SW480 (cell line): ENCODE measurements at places on chromosomes 3 and 15.

DNA sequence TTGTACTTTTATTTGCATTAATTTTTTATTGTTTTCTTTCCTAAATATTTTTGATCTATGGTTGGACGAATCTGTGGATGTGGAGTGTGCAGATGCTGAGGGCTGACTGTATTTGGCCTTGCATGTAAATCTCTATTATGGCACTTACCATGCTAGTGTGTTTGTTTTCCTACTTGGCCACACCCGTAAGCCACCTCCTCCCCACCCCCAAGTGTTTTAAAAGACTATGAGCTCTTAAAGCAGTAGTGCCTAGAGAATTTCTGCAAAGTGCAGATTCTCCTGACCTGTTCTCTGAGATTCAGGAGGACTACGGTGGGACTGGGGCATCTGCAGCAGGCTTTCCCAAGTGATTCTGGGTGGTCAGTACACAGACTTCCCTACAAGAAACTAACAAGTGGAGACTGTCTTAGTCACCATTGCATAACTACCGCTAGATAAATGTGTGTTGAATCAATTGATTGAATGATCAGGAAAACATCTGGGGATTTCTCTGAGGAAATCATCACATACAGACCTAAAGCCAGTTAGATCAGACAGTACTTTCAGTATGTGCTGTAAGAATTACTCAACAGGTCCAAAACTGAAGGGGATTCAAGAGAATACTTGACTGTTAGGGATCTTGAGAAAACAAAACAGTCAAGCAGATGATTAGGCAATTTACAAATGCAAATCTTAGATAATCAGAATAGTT lies 6.2 kb upstream of the TIPARP start:
- DNase-seq, result no peak

- no peak for DNase-seq
These were observed 138.0 kb upstream of the RAD18 start for GRCh38 chr3:9101286-9101685.

GRCh38 chr15:68781766-68782588 lies 38.7 kb downstream of the ANP32A start:
- no peak for DNase-seq

GRCh38 chr3:30333143-30333542 lies 273.3 kb upstream of the TGFBR2 start:
- no peak for DNase-seq

- no peak for DNase-seq
These were observed 60.4 kb upstream of the KCNAB1 start for GRCh38 chr3:156059950-156060501.

GRCh38 chr15:36284911-36285310 lies 294.5 kb upstream of the CDIN1 start:
- DNase-seq, result no peak

GRCh38 chr15:80070840-80071239 lies 11.4 kb downstream of the ZFAND6 start:
- no peak for DNase-seq

DNA sequence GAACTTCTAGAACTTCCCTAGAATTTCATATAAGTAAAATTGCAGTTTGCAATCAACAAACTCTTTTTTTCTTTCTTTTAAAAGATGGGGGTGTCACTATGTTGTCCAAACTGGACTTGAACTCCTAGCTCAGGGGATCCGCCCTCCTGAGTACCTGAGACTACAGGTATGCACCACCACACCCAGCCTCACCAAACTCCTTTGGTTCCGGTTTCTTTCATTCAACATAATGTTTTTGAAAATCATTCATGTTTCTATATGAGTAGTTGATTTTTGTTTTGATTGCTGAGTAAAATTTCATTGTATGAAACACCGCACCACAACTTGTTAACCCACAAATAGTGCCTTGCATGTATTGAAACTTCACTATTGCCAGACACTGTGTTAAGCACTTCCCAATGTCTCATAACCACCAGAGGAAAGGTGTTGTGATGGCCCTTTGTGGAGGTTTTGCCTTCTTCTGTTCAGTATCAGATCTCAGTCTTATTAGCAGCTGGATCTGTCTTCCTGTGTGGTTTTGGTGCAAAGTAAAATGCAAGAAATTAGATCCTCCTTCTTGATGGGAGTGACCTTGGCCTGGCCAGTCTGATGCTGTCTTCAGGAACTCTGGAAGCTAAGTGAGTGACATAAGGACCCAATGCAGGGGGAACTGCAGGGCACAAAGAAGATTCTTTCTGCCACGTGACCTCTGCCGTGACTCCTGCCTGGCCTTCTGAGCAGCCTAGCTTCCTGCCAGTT lies 78.8 kb upstream of the UBE2E1 start:
- DNase-seq, result no peak

GRCh38 chr3:11381563-11381962 lies 109.4 kb downstream of the ATG7 start:
- no peak for DNase-seq

DNA sequence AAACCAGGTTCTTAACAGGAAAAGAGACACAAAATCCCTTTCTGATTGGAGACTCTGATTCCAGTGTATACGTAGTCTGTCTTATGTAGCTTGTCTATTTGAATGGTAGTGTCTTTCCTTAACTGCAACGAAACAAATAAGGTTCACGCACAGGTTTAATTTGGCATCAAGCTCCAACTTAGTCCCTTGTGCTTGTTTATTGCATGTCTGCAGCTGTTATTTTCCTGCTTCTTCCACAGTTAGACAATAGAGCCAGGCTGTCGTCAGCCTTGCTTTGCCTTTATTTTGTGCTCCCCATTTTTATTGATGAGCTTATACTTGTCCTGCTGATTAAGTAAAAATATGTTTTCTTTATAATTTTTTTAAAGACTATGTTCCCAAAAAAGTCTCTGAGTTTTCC lies 152.7 kb upstream of the CDIN1 start:
- no peak for DNase-seq

DNA sequence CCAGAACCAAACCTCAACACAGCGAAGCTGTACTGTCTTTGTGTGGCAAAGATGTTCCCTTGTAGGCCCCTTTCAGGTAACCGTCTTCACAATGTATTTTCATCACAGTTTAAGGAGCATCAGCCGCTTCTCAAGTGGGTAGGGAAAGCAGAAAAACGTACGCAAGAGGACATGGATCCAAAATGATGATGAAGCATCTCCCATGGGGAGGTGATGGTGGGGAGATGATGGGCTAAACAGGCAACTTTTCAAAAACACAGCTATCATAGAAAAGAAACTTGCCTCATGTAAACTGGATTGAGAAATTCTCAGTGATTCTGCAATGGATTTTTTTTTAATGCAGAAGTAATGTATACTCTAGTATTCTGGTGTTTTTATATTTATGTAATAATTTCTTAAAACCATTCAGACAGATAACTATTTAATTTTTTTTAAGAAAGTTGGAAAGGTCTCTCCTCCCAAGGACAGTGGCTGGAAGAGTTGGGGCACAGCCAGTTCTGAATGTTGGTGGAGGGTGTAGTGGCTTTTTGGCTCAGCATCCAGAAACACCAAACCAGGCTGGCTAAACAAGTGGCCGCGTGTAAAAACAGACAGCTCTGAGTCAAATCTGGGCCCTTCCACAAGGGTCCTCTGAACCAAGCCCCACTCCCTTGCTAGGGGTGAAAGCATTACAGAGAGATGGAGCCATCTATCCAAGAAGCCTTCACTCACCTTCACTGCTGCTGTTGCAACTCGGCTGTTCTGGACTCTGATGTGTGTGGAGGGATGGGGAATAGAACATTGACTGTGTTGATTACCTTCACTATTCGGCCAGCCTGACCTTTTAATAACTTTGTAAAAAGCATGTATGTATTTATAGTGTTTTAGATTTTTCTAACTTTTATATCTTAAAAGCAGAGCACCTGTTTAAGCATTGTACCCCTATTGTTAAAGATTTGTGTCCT lies 60.0 kb downstream of the AAGAB start:
- no peak for DNase-seq

DNA sequence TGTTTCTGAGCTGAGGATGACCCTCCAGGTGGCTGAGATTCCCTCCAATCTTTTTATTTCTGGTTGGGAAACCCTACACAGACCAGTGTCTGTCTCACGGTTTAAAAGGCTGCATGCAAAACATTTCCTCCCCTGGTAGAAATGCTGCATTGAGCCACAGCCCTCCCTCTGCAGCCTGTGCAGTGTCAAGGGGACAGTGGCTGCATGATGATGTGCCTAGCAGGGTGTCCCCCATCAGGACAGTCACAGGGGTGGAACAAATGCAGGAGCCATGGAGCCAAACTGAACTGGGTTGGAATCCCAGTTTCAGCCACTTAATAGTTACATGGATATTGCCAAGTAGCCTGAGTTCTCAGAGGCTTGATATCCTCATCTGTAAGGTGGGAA lies 147.9 kb upstream of the CTDSPL start:
- no peak for DNase-seq

DNA sequence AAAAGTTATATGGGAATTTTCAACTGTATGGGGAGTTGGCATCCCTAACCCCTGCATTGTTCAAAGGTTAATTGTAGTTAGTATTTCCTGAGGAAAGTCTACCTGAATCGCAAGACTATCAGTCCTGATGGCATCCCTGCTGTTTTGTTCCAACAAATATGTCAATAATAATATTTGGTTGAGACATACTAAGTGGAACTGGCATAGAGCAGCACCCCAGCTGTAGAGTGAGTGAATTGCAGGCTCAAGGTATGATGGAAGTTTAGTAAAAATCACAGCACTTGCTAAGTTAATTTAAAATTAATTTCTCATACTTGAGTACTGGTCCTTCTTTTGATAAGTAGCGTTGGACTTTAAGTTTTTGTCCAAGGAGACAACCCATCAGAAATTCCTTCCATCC lies 18.0 kb upstream of the COMMD2 start:
- no peak for DNase-seq

DNA sequence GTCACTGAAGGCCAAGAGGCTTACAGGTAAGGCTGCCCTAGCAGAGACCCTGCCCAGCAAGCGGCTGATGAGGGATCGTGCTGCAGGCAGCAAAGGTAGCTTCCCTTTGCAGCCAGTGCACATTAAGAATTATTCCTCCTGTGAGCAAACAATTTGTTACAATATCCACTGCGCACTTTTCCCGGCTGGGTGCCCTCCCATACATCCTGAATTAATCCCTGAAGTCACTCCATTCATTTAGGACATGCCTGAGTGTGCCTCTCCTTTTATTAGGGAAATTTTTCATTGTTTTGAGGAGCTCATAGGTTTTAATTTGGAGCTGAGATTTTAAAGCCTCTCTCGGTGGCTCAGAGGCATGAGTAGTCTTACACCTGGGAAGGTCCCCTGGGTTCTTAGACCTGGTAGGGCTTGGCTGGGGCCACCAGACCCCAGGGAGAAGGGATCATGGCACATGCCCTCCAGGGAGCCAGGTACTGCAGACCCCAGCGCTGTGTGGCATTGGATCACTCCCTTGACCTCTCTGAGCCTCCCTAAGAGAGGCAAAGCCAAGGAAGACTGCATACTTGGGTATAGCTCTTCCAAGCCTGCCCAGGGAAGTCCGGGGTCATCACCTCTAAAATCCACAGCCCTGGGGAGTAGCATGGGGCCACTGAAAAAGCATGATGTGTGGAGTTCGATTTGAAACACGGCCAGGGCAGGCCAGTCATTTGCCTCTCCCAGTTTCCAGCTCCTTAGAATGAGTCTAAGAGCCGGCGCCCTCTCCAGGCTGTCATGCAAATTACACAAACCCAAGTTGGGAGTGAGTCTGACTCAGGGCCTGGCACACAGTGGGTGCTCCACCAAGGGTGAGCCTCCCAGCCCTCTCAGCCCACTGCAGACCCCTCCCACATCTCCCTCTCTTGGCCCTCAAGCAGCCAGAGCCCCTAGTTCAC lies 151.9 kb upstream of the LINGO1 start:
- peak; percentile 13 for DNase-seq

- DNase-seq, result no peak
These were observed 47.0 kb upstream of the USP3 start for GRCh38 chr15:63457379-63457778.

DNA sequence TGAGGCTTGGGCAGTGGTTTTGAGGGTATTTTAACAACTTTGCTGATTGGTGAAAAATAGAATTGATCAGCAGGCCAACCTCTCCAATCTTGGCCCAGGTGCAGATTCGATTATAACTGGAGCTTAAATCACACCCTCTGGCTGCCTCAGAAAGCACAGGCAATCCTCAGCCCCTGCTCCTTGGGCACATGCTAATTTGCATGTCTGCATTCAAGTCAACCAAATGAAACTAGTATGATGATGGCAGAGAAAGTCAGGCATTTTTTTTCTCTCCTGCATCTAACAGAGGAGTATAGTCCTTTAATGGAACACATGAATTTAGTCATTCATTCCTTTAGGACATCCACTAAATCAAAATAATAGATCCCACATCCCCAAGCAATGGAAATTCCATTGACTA lies 16.8 kb upstream of the NMNAT3 start:
- no peak for DNase-seq

DNA sequence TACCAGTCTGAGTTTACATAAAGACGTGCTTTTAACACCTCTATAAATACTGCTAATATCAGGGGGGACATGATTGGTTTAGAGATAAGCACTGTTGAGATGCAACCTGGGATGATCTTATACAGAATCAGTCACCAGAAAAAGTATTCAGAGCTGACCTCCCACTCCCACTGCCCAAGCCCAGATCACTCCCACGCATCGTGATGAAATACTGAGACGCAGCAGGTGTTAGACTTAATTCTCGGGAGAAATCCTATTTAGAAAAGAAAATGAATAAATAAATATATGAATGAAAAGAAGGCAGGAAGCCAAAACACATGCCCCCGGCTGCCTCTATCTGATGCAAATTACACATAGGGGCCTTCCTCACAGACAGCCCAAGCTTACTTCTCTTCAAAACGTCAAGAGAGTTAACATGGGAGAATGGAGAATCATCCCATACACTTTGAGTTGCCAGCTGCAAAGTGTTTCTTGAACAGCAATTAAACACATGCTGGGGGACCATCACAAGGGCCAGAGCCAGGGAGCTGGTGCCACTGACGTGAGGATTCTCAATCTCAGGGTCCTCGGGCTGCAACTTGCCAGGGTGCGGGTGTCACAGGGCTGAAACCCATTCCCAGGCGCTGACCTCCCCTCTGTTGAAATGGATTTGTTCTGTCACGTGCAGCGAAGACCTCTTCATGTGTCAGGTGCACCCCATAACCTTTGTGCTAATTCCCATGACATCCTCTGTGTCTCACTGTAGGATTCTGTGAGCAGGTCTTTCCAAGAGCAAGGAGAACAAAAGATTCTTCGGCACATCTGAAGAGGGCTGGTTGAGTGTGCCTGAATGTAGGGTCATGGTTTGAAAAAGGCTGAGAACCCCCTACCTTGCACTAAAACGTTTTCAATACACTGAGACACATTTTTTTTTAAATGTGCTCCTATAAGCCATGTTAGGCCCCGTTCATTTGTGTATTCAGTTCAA lies 764.2 kb upstream of the ARRDC4 start:
- DNase-seq, result no peak

DNA sequence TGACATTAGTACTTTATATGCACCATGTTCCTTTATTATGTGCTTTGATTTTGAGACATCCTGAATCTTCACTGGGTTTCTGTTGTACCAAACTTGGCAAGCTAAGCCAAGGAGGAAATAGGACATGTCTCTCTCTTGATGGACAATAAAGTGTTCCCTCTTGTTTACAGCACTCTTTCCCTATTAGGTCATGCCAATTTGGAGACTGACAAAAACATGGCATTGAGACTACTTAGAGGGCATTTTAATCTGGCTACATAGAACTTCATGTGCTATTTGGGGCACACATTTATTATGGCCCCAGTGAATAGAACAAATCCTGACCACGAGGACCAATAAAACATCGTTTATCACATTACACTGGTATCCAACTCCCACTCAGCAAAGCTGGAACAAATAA lies 85.3 kb upstream of the TNFSF10 start:
- DNase-seq, result no peak

GRCh38 chr15:31551323-31551722 lies 224.7 kb downstream of the KLF13 start:
- no peak for DNase-seq

- peak; percentile 74 for DNase-seq
These were observed 22.9 kb downstream of the CEMIP start for GRCh38 chr15:80801891-80802680.
